ENCODE measurements at places on chromosomes 12 and 14.
A peak's percentile ranks its signal among the peaks of the same experiment; 100 is the strongest.

DNA sequence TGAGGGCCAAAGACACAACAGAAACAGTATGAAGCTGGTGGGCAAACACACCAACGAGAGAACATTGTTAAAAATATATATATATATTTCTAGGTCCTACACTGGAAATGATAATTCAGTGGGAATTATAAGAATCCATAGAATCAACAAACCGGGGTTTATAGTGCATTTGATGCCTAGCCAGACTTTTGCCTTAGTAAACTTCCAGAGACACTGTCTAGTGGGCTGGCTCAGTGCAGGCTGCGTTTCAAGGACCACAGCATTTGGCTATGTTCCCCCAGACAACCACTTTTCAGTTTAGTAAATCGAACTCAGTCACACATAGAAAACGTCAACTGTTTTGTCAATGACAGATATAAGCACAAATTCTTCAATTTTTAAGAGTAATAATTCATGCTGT lies 41.9 kb downstream of the SLC38A4 start:
- no peak for DNase-seq

DNA sequence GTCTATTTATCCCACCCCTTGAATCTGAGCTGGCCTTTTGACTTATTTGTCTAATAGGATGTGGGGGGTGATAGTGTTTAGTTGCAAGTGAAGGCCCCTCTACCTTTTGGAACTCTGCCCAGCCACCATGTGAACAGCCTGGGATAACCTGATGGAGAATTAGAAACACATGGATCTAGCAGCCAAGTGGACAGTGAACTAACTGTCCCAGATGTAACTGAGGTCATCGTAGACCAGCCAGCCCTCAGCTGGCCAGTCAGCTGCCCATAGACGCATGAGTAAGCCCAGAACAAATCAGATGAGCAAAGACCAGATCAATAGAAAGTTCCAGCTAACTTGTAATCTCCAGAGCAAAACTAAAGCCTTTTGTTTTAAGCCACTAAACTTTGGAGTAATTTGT lies 19.0 kb downstream of the KLRB1 start:
- DNase-seq: no peak

DNA sequence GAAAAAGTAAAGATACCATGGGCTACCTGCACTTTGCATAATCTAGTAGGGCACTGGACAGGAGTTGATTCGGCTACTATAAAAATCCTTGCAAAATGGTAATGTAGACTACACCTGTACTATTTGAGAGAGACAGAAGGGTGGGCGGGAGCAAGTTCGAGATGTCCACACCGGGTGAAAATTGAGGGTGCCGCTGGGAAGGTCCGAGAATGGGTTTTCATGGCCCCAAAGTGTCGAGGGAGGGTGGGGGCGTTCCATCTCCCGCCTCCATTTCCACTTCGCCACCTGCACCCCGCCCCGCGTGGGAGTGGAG lies 648 bp downstream of the SNX6 start:
- no peak for DNase-seq

GRCh38 chr14:103686831-103687485 lies 28.3 kb downstream of the XRCC3 start:
- no peak for DNase-seq

DNA sequence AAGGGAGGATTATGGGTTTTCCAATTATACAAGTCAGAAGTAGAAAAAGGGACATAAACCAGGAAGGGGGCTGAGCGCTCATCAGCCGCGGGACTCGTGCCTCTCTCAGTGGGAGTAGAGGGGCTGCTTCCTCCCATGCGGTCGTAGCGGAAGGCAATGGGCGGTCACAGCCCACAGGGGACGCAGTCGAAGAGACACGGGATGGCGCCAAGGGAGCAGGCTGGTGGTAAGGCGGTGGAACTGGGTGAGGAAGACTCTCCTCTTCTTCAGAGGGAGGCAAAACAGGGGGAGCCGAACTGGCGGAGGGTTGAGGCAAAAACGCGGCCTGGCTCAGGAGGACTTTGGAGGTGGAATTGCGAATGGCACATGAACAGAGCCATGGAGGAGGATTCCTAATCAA lies 677.7 kb downstream of the TMEM121 start:
- no peak for DNase-seq

DNA sequence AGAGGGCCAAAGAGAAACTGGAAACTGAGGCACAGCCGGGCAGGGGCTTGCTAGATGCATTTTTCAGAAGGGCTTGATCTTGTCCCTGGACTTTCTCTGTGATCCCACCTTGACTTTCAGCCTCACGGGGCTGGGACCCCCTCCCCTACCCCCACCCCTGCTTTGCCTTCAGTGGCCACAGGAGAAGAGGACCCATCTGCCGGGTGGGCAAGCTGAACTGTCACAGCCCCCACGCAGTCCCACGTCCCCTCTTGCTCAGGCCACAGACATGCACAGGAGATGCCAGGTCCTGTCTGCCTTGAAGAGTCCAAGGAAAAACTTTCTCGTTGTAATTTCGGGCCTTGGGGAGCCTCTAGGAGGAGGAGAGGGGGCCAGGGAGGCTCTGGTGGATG lies 158.9 kb downstream of the KIF26A start:
- no peak for DNase-seq

- DNase-seq: no peak
These were observed 33.2 kb downstream of the SAMD4A start for GRCh38 chr14:54599966-54600716.

- no peak for DNase-seq
These were observed at the start of gene BLOC1S1 for GRCh38 chr12:55715833-55716581. Gene BLOC1S1 (plus strand): TSS chr12:55716046. CDS start chr12:55716052, 6 bp downstream.

DNA sequence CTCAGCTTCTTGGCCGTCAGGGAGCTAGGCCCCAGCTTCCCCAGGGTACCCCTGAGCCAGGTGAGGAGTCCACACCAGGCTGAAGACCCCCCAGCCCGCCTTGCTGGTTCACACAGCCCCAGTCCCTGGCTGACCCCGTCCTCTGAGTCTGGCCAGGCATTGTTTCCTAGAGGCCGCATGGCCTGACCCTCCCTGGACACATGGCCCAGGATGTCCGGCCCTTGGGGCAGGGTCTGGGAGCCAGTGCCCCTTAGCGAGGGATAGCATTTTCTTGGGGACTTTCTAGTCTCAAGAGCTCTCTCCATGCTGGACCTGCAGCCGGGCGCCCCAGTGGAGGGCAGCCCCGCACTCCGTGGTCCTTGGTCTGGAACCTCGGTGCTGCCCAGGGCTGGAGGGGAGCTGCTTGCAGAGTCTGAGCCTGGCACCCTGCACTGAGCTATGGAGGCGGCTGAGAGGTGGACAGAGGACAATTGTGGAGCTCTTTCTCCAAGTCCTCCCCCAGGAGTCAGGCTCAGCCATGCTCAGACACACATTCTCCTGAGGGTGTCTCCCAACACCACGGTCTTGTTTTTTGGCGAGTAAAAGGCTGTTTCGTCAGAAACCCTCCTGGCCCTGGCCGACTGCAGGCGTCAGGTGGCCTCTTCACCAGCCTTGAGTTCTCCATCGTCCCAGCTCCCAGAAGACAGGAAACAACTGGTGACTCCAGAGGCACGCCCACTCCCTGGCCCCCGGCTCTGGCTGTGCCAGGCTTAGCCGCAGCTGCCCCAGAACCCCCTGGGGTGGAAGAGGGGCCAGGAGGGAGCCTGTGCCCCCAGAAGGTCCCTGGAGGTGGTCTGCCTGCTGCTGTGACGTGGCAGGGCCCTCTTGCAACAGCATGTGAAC lies 17.6 kb upstream of the CRIP2 start:
- DNase-seq: no peak

- no peak for DNase-seq
These were observed 6.0 kb downstream of the PSMB11 start for GRCh38 chr14:23047751-23048693.

DNA sequence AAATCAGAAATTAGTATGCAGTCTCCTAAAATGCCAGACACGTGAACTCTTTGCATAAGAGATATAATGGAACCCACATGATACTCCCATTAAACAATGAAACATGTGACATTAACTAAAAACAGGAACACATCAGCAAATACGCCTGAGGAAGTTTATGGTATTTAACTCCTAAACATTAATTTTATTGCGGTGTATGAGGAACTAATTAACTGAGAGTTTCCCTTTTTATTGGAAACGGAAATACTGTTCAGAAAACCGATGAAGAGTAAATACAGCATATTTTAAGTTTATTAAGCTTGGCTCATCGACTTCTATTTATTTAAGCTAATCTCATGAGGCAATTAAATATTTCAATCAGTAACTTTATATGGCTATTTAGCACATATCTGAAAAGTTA lies 290.3 kb downstream of the SOX5 start:
- DNase-seq: peak; percentile 12

- DNase-seq: no peak
These were observed 27.5 kb downstream of the CCDC91 start for GRCh38 chr12:28217805-28218204.

DNA sequence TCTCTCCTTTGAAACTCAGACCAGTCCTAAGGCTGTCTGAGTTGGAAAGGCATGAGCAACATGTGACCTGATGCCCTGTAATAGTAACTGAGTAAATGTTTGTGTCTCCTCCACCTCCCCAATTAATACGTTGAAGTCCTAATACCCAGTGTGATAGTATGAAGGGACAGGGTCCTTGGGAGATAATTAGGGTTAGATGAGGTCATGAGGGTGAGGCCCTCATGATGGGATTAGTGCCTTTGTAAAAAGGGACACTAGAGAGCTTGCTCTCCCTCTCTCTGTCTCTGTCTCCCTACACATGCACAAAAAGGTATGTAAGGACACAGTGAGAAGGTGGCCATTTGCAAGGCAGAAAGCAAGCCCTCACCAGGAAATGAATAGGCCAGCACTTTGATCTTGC lies 18.1 kb upstream of the KIF21A start:
- no peak for DNase-seq

DNA sequence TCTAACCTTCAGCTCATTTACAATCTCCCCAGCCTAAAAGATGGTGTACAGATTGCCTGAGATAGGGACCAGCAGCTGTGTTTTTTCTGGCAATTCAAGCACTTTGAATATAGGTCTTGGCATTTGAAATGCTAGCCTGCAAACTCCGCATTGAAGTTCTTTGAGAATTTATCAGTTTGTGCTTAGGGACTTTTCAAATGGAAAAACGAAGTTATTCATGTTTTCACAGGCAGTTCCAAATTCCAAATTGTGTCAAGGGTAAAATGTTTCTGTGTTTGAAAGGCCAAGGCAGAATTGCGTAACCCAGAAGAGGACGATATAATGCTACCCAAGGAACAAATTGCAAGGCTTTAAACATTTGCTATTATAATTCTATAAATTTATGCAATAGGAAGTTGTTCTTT lies 168.9 kb upstream of the RASSF8 start:
- DNase-seq: no peak

DNA sequence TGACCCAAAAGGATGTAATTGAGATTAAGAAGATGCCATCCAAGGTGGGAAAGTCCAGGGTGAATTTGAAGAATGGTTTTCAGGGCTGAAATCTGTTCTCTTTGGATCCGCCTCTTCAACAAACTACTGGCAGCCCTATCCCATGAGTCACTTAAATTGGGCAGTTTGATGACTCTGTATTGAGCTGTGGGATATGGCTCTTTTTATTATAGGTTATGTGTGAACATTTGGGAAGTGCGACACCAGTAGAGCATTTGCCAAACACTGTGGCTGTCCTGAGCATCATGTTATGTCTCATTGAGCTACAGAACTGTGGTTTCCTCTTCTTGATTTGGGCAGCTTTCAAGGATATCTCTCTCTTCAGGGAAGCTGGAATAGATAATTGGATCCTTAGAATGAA lies 22.3 kb downstream of the IFT43 start:
- DNase-seq: no peak

- peak; percentile 27 for DNase-seq
These were observed 37.6 kb upstream of the BCL2L14 start for GRCh38 chr12:12032851-12033797.

- DNase-seq: no peak
These were observed 176.3 kb upstream of the GSC start for GRCh38 chr14:94946244-94946643.

DNA sequence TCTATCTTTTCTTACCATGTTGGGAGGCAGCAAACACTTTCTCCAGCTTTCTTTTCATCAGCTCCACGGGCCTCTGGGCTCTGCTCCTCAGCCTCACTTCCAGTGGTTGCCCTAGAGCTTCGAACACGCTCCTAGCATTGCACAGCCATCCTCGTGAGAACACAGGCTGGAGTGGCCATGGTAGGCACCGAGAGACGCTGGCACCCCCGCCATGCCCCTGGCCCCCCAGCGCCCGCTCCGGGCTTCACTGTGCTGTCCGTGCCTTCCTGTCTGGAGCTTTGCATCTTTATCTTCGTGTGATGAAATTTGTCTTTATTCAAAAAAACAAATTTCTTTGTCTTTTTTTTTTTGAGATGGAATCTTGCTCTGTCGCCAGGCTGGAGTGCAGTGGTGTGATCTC lies 352.2 kb downstream of the TMEM121 start:
- DNase-seq: no peak

DNA sequence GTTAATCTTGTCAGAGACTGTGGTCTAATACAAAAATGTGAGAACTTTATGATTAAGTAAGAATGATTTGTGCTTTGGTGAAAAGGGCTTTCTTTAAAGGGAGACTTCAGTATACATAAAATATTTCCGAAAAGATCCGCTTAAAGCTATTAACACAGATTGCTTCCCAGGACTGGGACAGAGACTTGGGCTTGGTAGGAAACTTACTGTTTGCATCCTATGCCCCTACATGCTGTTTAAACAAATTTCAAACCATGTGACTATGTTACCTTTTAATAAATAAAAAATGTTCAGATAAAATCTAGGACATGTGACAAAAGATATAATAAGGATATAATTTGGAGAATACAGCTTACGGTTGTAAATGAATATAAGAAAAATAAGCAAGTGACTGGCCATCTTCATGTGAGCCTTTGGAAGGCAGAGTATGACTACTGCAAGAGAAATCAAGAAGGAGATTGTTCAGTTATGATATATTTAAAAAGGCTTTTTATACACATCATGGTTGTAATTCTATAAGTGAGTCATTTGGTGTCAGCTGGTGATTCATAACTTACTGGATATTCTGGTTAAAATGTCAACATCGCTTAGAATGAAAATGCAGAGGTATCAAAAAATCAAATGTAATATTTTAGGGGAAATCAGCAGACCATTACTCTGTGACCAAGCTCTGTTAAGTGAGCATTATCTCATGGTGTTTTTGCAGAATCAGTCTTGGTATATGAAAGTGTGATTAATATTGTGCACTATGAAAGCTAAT lies 234.7 kb upstream of the E2F7 start:
- DNase-seq: peak; percentile 15

DNA sequence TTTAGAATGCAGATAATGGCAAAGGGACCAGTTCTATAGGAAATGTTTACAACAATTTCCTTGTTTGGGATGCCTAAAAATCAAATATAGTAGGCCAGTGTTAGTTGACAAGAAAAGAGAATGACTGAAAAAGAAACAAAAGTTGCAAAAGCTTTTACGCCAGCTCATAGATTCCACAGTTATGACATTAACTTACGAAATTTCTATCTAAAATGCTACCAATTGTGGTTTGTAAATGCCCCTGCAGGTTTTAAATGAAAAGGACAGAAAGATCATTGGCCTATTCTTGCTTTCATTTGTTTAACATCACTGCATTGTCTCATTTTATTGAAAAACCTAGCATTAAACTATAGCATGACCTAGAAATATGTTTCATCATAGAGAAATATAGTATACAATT lies 345.8 kb downstream of the CCDC91 start:
- peak; percentile 36 for DNase-seq

GRCh38 chr14:77065851-77066577 lies 32.0 kb upstream of the CIPC start:
- no peak for DNase-seq

GRCh38 chr14:61646366-61647116 lies 48.8 kb upstream of the HIF1A start:
- no peak for DNase-seq

GRCh38 chr12:6555018-6555691 lies 687 bp downstream of the IFFO1 start:
- DNase-seq: no peak

Measured in BJ (cell line).